ENCODE measurements at places on chromosomes 1 and 21.

- no peak for DNase-seq
Measured at GRCh38 chr1:221711063-221711577, 30.8 kb downstream of the DUSP10 start.

GRCh38 chr1:27299385-27300271 lies 22.3 kb upstream of the TMEM222 start:
- DNase-seq: no peak

GRCh38 chr1:224874775-224875174 lies 54.7 kb upstream of the DNAH14 start:
- no peak for DNase-seq

DNA sequence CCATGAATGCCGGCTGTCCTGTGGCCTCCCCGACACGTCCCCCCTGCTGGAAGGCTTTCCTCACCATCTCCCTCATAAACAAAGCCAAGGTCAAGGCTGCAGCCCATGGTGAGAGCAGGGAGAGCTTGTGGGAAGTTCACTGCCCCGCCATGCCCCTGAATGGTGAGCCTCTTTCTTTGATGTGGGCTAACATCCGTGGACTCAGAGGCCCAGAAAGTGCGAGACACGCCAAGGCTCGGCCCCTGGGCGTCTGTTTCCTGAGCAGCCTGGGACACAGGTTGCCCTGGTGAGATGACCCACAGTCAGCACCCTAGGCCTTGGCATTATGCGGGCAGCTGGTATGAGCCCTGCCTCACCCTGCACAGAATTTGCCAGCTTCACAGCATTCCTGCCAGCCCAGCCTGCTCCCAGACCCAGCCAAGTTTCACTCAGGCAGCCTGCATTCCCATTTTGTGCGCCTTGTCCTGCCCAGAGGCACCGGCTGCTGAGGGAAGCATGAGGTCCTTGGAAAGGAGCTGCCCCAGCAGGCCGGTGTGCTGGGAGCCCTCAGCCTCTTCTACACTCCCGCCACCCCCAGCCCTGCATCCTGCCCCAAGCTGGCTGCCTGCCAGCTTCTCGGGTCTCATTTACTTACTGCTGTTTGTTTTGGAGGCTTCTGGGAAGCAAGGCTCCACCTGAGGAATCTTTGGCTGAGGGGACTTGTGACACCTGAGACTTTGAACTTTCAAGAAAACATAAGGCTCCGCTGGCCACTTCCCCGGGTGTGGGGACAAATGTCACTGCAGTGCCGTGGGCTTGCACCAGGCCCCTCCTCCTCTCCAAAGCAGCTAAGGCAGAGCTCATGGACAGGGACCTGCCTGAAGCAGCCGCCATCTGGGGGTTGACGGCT lies 31.9 kb downstream of the NEK2 start:
- DNase-seq: peak; percentile 32

GRCh38 chr1:48493970-48494769 lies 22.2 kb upstream of the SPATA6 start:
- no peak for DNase-seq

GRCh38 chr1:233042834-233043233 lies 92.4 kb downstream of the NTPCR start:
- no peak for DNase-seq

DNA sequence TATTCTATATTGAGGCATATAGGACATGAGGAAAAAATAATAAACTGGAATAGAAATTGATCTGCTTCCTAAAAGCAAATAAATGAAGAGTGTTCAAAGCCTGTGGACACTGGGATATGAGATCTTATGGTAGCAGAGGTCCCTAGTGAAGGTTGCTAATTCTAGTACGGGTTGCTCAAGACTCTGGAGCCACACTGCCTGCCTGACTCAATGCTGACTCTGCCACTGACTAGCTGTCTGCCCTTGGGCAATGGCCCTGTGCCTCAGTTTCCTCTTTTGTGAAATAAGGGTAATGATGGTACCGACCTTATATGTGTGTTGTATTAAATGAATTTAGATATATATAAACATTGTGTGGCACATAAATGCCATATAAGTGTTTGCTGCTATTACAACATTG lies 59.0 kb upstream of the C1orf53 start:
- DNase-seq: no peak

DNA sequence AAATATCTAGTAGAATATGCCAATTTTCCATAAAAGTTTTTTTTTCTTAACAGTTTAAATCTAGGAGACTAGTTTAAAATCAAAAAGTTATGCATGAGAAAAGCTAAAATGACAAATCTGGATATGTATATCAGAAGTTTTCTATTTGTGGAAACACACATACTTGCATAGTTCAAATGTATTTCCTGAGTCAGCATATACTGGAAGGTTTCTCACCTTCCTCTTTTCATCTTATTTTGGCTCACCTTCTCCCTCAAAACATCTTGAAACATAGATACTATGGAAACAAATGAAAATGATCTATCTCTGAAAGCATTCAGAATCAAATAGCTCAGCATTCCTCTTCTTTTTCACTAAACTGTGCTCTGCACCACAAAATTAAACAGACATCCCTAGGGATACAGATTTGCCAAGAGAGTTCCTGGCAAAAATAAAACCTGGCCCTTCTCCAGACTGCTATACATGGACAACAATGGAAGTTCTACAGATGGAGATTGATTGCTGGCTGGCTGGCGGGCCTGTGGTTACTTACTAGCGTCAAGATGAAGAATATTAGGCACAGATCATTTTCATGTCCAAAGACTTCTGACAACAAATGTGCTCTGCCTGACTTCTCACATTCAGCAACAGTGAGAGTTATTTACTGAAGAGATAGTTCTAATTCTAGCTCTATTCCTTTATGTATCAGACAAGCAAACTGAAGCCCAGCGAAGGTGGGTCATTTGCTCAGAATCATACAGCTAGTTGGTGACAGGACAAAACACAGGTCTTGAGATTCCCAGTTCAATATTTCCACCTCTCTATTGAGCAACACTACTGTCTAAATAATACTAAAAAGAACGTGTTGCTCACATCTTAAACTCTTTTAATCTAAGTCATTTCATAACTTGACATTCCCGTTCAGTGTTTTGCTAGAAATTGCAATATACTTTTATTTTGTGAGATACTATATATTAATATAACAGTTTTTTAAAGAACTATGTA lies 26.6 kb downstream of the DIPK1A start:
- DNase-seq: no peak

GRCh38 chr1:21564521-21565095 lies 55.4 kb downstream of the ALPL start:
- DNase-seq: no peak

DNA sequence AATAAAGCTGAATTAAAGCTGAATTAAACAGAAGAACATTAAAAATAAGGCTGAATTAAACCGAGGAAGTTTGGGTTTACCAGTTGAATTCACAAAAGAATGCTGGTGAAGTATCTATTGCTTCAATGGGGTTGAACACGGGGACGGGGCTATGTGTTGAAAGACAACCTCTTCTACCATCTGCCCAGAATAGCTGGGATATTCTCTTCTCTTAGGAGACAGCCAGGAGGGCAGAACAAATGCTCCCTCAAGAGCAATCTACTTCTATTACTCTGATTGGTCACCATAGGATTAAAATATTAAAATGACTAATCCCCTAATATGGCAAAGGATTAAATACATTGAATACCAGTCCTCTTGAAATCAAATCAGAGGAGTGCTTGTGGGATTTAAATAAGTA lies 68.4 kb downstream of the LPGAT1 start:
- DNase-seq: no peak

GRCh38 chr1:188669728-188670382 lies 1807.8 kb downstream of the BRINP3 start:
- no peak for DNase-seq

DNA sequence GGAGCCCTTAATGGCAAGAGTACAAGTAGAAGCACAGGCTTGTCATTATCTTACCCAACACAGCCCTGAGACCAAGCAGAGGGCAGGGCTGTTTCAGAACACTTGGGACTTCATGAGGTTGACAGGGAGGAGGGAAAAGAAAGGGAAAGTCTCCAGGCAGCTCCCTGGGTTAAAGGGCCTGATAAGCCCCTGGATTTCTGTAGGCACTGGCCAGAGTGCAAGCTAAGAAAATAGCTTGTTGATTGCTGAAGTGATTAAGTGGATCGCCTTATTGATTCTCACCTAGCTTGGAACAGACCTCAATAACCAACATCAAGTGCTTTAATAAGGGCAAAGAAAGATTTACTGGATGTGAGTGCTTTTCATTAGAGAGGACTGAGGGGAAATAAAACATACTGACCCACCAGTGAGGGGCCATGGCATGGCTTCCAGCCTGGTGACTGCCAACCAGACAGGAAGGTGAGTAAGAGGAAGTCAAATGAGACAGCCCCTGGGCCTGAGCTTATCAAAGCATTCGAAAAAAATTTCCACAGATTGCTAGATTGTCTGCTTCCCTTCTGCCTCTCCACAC lies 121.4 kb upstream of the NFIA start:
- no peak for DNase-seq

- no peak for DNase-seq
Measured at GRCh38 chr1:193766329-193766728, 579.9 kb upstream of the B3GALT2 start.

DNA sequence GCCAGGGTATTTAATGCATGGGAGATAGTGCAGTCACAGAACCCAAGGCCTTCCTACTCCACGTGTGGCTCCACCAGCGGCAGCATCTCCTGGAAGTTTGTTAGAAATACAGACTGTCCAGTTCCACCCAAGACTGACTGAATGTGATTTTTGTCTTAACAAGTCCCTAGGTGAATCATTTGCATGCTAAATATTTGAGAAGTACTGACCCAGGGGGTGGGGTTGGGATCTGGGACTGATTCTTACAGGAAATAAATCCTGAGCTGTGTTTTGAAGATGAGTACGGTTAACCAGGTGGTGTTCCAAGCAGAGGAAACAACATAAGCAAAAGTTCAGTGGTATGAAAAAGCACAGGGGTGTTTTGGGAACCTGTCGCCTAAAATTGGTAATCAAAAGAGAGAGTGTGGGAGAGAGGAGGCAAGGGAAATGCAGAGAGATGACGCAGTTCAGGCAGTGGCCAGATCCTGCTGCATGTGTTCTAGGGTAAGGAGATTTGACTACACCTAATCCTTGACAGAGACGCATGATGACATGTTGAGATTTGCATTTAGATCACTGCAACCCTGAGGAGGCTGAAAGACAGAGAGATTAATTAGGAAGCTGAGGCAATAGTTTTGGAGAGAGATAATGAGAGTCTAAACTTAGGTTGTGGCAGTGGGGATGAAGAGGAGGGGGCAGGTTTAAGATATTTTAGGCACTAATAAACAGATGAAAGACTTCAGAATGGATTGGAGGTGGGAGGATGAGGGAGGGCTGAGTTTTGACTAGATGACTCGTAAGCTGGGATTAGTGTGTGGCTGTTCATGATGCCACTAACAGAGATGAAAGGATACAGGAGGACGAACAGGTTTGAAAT lies 3.7 kb upstream of the ZNF326 start:
- no peak for DNase-seq

DNA sequence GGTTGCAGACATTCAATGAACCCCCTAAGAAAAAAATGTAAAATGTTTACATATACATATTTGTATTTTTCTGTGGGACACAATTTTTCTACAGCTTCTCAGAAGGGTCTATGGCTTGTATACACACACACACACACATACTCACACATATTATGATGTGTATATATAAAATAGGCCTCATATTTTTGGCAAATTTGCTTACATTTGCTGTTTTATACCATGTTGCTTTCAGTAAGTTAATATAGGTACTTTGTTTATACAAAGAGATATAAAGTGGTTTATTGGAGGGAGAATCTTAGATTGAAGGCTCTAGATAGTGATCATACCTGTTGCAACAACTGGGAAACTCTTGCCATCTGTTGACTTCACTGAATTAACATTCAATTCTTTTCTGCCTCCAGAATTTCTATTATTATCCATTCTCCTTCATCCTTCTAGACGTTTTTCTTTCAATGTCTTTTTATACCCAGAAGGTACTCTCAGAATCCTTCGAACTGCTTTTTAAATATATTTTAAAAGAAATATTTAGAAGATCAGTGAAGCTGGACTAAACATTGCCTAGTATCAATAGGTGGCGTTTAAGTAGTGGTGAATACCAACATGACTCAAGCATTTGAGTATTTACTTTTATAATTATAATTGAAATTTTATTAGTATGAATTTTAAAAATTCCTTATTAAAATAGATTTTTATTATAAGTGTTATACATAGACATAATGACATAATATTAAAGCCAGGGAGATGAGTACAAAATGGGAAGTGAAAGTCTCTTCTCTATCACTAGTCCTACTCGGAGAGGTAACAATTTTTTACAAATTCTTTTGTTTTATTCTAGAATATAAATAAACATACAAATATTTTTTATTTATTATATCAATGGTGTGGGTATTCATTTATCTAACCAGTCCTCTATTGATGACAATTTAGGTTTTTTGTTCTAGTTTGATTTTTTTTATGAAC lies 10.2 kb downstream of the CD55 start:
- DNase-seq: no peak

DNA sequence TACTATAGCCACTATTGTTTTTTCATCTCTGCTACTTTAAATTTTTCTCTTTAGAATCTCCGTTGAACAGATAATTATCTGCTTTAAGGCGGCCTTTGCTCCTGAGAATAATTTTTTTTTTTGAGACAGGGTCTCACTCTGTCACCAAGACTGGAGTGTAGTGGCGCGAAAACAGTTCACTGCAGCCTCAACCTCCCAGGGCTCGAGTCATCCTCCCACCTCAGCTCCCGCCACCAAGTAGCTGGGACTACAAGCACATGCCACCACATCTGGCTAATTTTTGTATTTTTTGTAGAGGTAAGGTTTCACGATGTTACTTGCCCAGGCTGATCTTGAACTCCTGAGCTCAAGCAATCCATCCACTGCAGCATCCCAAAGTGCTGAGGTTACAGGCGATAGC lies 28.6 kb downstream of the TRIT1 start:
- peak; percentile 31 for DNase-seq

DNA sequence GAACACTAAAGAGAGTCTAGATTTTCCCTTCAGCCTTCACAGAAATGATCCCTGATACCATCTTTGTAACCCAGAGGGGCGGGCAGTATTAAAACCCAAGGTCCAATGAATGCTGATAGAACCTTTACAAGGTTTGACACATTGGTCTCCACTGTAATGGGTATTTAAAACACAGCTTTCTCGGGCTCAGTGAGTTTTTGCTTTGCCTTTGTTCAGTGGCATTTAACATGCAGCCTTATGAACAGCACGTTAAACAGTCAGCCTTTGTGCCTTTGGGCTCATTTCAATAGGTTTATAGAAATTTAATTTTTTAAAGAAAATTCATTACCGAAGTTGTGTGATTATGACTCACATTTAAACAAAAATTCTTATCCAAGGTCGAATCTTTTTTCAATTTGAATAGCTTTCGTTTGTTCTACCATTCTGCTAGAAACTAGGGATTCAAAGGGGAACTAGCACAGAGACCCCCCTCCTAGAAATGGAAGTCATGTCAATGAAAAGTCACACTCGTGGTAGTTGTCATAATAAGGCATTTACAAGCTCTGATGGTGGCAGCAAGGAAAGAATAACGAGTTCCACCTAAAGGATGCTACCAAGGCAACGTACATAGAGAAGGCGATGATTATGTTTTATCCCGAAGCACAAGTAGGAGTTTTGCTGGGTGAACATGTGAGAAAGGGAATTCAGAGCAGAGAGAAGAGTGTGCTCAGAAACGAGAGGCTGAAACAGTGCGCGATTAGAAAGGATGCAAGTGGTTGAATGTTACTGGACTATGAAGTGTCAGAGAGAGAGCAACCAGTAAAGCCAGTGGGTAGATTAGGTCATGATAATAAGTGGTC lies 66.2 kb downstream of the SGIP1 start:
- no peak for DNase-seq
